ENCODE measurements at places on chromosomes 16 and 17.

DNA sequence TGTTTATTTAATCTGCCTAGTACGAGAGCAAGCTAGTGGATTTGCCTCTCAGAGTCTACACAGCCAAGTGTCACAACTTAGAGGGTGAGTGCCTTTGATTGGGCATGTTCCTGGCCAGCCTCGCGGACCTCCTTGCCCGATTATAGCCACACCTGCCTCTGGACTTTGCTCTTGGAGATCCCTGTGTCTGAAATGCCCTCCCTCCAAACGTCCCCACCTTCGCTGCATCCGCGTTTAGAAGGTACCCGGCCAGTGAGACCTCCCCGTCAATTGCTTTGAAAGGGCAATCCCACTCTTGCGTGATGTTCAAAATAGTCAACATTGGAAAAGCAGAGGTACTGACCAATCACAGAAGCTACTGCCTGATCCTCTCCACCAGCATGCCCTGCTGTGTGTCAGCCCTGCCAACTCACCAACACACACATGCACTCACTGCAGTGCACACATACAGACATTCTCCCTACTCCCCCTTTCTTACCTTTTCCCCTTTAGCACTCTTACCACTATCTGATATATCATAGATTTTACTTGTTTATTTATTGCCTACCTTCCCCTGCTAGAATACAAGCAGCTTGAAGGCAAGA is 6.5 kb upstream of the SDK2 start:
- DNase-seq, result no peak

DNA sequence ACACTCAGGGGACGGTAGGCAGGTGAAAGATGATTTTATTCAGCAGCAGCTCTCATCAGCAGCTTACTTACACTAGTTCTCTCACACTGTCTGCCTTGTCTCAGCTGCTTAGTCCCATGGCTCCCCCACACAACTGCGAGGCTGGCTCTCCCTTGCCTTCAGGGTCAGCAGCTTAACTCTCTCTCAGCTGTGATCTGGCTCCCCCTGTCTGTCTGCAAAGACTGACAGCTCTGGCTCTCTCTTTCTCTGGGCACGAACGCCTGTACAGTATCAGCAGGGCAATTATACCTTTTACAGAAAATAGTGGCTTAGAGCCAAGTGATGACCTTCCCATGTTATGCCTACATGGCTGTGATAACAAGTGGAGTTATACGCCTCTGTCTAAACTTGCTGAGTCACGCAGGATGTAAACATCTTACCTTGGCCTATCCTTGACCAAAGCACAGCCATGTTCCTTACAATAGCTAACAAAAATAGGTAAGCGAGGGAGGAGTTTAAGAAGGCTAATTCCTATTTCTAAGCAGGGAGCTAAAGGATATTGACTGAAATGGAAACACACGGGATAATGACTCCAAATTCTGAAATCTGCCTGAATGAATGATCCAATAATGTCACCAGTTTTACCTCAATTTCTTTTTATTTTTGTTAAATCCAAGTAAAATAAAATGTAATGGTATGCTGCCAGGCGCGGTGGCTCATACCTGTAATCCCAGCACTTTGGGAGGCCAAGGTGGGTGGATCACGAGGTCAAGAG is 1.1 kb upstream of the NDUFAB1 start:
- DNase-seq, result no peak

- DNase-seq, result no peak
Measured at GRCh38 chr16:7382521-7382920, 49.9 kb downstream of the RBFOX1 start.

DNA sequence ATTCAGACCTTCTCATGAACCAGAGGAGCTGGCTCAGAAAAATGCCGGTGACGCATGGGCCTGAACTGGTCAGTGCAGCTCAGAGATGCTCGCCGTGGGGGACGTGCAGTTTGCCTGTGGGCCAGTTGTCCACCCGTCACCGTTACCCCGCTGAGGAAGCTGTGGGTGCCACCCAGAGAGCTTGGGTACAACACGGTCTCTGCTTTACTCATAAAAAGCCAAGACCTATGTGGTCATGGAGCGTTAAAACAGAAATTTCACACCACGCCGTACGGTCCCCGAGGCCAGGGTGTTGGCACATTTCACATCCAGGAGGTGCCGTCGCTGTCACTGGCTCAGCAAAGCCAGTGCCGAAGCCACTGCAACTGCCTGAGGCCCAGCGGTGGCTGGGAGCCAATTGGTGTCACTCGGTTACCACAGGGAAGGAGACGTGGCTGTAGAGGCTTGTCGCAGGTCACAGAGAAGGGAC is 120.9 kb downstream of the METRNL start:
- peak; percentile 50 for DNase-seq

GRCh38 chr17:82442643-82443464 is 7.7 kb downstream of the CYBC1 start:
- no peak for DNase-seq

DNA sequence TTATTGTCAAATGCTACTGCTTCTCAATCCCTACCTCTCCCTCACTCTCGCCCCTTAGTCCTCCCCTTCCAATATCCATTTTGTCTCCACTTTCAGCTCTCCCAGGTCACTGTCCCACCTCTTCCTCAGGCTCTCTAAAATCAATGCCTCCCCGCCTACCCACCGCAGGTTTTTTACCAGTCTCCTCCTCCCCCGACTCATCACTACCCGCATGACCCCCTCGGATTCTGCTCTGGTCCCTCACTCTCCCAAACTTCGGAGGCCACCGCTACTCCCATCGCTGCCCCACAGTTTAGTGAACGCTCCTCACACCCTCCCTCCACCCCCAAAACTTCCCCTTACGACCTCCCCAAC is 513 bp downstream of the CRLF3 start:
- DNase-seq, result no peak

DNA sequence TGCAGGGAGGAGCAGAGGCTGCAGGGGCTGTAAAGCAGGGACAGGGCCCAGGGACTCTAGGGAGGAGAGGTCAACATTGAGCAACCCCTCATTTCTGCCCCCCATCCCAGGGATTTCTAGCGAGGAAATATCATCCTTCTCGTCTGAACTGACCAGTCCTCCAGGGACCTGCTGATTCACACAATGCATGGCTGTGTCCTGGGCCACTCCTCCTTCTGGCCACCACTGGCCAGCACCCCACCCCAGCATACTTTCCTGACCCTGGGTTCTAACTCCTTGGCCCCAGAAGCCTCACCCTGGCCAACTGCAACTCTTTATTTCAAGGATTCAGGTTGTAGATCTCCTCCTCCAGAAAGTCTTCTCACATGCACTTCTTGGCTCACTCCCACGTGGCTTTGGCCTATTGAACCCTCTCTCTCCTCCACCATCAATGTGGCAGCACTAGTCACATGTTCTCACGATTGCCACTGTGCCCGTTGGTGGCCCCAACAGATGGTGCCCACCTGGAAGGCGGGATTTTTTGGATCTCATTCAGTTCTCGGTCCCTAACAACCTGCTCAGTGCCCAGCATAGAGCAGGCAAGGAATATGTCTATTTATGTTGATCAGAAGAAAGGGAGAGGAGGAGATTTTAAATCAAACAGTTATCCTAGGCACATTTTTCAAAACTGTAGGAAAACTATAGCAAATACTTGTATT is 41.5 kb downstream of the CUEDC1 start:
- no peak for DNase-seq

GRCh38 chr17:38588788-38589174 is 17.0 kb downstream of the SRCIN1 start:
- DNase-seq, result no peak

- no peak for DNase-seq
Measured at GRCh38 chr16:8548166-8548565, 42.1 kb downstream of the TMEM114 start.

DNA sequence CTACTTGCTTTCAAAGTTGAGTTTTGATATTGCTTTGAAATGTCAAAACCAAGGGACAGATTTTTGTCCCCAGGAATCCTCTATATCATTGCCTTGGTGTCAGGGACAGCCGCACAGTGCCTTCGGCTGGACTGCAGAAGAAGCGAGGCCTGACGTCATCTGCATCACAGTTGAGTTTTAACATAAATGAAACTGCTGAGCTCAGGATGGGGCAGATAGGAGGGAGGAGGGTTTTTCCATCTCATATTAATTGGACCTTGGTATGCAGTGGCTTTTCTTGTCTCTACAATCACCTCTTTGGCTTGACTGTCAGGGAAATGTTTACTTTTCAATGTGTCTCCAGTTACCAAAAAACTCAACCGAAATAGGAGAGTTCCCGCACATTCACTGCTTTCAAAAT is 111.3 kb downstream of the AATF start:
- DNase-seq, result no peak

DNA sequence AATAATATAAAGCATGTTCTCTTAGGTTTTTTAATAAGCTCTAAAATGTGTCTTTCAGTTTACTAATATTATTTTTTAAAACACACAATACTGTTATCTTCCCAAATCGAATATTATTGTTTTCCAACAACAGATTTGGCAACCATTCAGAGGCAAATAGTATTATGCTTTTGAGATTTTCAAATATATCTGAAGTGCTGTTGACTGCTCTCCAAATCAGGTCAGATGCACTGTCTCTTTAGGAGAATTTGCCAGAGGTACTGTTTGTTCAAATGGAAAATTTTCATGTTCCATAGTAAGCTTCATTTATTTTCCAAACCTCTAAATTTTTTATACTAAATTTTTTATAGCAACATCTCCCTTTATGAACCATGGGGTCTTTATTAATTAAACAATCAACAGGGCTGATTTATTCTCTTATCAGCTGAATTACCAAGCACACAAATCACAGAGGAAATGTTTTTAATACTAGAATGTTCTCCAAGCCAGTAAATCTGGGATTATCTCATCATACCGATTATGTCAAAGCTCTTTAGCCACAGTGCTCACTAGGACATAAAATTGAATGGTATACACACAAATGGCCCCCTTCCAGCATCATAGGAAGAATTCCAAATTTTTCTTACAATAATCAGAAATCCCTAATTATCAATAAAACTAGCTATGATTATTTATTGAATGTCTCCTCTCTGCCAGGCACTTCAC is 108.8 kb upstream of the HLF start:
- no peak for DNase-seq

- DNase-seq, result no peak
Measured at GRCh38 chr16:85126394-85126704, 14.1 kb upstream of the CIBAR2 start.

DNA sequence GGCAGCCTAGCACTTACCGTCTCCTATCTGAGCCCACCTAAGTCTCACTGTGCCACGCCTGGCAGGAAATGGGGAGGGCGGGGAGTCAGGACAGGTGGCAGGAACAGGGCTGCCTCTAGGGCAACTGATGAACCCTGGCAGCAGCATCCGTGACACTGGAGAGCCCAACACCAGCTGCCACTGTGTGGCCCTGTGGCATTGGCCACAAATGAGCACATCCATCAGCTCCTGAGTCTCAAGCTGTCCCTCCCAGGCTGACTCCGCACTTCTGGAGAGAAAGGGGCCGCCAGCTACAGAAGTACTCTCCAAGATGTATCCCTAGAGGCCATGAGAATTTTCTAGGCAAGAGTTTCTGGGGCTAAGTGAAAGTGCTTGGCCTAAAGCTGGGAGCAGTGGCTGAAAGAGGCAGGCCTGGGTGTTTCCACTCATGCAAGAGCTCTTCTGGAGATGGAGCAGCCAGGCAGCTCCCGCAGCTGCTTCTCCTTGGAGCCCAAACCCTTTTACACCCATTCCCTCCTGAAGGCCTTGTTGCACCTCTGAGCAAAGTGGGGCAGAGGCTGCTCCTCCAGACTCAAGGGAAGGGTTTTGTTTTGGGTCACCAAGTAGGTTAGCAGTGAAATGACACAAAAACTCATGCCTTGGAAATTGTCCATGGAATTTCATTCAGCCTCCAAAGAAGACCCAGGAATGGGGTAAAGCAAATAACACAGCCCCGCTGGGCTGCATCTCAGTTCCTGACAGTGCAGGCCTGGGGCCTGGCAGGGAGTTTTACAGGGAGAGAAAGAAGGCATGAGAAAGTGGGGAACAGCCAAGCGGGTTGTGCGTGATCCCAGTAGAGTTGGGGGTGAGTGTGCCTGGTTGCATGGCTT is 25.8 kb downstream of the PEMT start:
- no peak for DNase-seq

DNA sequence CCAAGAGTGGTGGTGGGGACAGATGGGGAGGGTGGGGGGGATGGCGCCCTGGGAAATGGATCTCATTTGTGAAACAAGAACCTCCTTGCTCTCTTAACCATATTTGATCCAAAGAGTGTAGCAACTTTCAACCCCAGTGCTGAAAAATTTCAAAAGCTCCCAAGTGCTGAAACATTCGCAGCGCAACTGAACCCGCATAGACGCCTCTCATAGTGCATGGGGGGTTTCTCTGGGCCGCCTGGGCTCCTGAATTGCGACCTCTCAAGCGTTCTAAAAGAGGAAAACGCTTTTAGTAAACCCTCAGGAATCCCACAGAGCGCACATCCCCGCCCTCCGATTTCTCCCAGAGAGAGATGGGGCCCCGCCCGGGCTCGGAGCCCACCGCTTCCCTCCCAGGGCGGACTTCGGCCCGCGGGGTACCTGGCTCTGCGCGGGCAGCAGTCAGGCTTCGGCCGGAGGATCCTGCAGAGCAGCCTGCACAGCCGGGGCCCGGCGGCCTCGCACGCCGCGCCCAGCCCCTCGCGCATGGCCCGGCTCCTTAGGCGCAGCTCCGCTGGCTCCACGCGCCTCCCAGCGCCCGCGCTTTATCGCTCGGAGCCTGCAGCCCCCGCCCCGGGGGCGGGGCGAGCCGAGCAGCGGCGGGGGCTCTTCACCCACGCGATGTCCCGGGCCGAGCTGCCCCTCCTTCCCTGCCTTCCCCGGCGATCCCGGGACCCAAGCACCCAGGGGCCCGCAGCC is 7.0 kb downstream of the NOS2 start:
- no peak for DNase-seq

DNA sequence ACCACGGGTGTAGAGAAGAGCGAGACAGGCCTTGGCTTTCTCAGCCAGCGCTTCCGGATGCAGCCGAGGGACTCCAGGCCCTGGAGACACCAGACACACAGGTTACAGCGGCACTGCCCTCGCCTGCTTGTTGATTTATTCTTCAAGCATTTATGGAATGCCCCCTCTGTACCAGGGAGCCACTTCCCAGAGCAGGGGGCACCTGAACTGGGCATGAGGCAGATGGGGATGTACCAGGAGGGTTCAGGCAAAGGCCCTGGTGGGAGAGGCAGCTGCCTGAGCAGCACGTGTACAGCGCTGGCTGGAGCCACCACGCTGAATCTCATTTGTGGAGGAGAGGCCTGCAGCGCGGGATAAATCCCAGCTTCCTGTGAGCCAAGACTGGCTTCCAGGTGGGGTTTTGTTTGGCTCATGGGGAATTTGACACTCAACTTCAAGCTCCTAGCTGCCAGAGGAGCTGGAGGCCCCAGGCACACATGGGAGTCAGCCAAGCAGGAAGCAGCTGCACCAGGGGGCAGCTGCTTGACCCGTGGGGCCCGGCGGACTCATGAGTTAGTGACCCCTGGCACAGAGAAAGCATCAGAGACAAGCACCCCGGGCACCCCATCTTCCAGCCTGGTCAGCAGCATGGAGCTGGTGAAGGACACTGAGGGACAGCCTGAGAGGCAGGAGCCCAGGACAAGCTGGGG is 59.7 kb downstream of the IL21R start:
- DNase-seq, result no peak

- no peak for DNase-seq
Measured at GRCh38 chr17:76130473-76130872, 10.6 kb downstream of the FOXJ1 start.

Data from GM04503 (cell line).